Activated T-cell treated with anti-CD3 and anti-CD28 coated beads, Interleukin-2, amount 50 U/mL, for 4 hours (primary cell): ENCODE measurements at places on chromosomes 3 and 15. TPM values are rescaled to one million over a fixed set of nuclear protein-coding genes. Genes with fewer than 3 reads are reported as not detected.

The LAMB2 gene
- total RNA-seq = 2.4 TPM

The GOLGA8F gene
- not detected for total RNA-seq

The CD80 gene
- 1.6 TPM for total RNA-seq

The MESP2 gene
- not detected for total RNA-seq

The LRRC57 gene
- 13.6 TPM for total RNA-seq

The NLGN1 gene
- total RNA-seq = not detected

The ERICH6 gene
- not detected for total RNA-seq

The KBTBD8 gene
- 47.5 TPM for total RNA-seq

The IL20RB gene
- total RNA-seq = 1.5 TPM

The FANCD2OS gene
- total RNA-seq = not detected

The BFSP2 gene
- total RNA-seq = not detected

The MINAR1 gene
- total RNA-seq = 0.42 TPM

The FBN1 gene
- total RNA-seq = 0.22 TPM

DNA sequence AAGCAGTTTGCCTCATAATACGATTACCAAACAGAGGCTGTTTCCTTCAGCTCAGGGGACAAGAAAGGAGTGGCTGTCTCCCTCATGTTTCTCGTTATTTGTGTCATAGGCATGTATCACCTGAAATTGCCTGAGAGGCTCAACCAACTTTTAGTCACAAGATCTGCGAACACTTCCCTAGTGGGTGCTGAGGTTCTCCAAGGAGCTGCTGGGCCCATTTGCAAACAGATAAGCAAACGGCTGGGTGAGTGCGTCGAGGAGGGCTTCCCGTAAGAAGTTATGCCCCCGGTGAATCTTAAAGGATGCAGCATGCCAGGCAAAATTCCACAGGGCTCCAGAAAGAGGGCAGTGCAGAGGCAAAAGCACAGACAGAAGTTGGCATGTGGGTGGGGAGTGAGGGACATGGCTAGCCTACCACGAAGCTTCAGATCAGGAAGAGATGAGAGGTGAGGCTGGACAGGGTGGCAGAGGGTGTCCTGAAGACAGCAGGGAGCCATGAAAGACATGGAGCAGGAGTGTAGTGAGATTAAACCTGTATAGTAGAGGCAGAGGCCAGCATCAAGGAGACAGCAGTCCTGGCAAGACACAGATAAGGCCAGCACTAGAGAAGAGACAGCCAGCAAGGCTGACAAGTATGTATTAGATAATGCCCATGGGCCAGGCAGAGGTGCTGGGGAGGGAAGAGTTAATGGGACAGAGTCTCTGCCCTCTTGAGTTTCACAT is 4.0 kb upstream of the GP9 start:
- DNase-seq = no peak

DNA sequence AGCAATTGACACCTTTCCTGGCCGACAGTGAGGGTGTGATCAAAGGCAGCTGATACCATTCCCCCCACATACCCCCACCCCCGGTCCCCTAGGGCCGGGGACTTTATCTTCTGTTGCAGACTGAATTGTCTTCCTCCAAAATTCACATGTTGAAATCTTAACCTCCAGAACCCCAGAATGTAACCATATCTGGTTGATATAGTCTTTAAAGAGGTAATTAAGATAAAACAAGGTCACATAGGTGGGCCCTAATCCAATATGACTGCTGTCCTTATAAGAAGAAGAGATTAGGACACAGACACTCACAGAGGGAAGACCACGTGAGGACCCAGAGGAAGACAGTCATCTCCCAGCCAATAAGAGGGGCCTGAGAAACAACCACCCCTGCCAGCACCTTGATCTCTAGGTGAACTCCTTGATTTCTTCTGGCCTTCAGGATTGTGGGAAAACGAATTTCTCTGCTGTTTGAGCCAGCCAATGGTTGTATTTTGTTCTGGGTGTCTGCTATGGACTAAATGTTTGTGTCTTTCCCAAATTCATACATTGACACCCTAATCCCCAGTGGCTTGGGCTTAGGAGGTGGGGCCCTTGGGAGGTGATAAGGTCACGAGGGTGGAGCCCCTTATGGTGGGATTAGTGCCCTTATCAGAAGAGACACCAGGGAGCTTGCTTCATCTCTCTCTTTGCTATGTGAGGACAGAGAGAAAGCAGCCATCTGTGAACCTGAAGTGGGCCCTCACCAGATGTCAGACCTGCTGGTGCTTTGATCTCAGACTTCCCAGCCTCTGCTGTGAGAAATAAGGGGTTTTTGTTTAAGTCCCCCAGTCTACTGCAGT is 144.0 kb downstream of the CHSY1 start:
- no peak for DNase-seq

DNA sequence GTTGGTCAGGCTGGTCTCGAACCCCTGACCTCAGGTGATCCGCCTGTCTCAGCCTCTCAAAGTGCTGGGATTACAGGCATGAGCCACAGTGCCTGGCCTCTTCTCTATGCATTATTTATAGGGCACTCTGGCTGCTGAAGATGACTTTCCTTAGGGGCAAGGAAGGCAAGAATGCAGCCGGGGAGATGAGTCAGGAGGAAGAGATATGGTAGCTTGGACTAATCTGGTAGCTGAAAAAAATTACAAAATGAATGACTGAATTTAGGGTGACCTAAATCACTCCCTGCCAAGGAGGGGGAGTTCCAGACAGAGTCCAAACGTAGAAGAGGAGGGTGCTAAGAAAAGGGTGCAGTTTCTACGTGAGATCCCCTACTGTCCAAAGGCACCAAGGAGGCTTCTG is 14.2 kb downstream of the RHCG start:
- DNase-seq = no peak

- peak; percentile 39 for DNase-seq
Observed at GRCh38 chr15:60844511-60845174, 365.7 kb upstream of the ICE2 start.

- no peak for DNase-seq
Observed at GRCh38 chr15:57215881-57216280, 160.4 kb upstream of the CGNL1 start.

DNA sequence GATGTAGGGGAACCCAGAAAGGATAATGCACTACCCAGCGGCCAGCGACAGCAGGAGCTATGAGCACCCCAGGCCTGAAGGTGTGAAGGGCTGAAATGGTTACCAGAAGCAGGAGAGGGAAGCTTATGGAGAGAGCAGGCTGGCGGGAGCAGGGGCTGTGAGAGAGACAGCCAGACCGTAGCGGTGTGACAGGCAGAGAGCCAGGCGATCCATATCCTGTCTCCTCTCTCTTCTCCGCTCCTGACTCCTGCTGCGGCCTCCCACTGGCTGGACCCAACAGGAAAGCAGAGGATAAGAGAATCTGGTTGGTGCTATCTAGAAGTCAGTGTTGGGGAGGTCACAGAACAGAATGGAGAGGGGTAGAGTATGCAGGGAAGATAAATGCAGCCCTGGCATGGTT is 49.9 kb downstream of the BTD start:
- no peak for DNase-seq

DNA sequence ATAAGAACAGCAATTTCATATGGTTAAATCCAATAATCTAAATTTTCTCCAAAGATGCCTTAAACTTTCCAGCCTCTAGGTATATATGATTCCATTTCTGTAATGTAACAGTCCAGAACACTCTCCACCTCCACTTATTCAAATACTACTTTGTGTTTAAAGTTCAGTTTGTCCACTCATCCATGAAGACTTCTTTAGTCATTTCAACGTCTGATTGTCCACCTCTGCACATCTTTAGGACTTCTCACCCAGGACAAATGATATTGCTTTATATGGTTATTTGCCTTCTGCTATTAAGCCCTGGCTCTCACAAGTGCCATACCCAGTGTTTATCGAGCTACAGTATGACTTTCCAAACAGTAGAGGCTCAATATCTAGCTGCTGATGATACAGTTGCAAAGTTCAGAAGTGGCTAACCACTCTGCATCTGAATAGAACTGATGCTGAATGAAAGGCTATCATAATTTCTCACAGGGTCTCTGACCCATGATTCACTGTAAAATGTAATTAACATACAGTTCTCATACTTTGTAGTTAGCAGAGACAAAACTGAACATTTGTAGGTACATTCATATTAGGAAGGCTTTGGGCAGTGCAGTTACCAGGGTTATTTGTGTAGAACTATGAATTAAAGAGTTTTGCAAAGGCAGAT is 93.7 kb upstream of the MBNL1 start:
- no peak for DNase-seq

GRCh38 chr3:160928183-160928726 is 172.2 kb downstream of the PPM1L start:
- no peak for DNase-seq

DNA sequence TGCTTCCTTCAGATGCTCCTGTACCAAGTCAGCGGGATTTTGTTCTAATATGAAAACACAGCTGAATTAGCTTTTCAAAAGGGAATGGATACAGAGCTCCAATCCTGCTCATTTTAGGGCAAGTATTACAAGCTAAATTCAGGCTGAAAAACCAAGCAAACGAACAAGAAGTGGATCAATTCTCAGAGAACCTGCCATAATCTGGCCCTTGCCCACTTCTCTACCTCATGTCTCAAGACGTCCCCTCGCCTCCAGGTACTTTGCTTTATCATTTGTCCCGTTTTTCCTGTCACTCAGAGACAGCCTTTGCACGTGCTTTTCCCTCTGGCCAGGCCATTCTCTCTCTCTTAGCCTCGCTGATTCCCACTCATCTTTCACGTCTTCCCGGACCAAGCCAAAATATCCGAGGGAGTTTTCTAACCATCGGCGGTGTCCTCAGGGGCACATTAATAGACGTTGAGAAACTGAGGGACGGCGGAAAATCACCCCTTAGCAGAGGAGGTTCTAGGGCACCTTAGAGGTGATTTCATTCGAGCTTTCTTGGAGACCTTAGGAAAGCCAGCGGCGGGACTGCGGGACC is 654 bp downstream of the SUSD5 start:
- DNase-seq = no peak

- DNase-seq = no peak
Observed at GRCh38 chr3:160784853-160785252, 28.8 kb downstream of the PPM1L start.

DNA sequence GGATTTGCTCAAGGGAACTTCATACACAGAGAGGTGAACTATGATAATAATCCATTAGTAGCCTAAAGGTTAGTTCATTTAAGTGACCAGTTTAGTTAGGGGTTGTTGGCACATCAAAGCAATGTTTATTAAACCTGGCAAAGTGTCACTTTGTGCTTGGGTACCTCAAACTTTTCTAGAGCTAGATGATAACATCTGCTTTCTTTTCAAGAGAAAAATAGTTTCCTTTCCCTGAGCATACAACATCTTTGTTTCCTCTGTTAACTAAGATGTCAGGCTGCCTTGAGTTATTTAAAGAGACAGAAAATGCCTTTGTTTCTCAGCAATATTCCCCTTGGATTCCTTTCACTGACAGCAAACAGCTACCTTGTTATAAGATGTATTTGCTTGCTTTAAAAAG is 26.7 kb upstream of the SMAD3 start:
- DNase-seq = no peak

DNA sequence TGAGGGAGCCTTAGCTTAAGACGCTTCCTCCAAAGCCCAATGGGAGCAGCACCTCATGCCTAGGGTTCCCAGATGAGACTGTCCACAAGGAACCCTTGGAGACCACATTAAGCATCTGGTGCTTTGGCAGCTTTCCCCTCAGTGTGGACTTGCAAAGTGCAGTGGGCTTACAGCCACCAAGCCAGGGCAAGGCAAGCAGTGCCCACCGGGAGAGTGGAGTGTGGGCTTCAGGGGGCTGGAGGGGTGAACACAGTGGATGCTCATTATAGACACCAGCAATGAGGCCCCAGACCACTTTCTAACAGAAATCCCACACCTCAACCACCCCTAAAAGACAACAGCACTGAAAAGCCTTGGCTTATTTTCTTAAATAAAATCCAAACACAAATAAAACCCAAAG is 9.1 kb upstream of the MUSTN1 start:
- DNase-seq = no peak

- no peak for DNase-seq
Observed at GRCh38 chr15:88389120-88389519, 78.1 kb downstream of the MRPL46 start.

GRCh38 chr3:127276995-127277394 is 10.9 kb downstream of the PRR20G start:
- DNase-seq = no peak

GRCh38 chr15:31272558-31273257 is 53.9 kb upstream of the KLF13 start:
- peak; percentile 4 for DNase-seq

- no peak for DNase-seq
Observed at GRCh38 chr3:117168896-117169295, 459.3 kb downstream of the TUSC7 start.

DNA sequence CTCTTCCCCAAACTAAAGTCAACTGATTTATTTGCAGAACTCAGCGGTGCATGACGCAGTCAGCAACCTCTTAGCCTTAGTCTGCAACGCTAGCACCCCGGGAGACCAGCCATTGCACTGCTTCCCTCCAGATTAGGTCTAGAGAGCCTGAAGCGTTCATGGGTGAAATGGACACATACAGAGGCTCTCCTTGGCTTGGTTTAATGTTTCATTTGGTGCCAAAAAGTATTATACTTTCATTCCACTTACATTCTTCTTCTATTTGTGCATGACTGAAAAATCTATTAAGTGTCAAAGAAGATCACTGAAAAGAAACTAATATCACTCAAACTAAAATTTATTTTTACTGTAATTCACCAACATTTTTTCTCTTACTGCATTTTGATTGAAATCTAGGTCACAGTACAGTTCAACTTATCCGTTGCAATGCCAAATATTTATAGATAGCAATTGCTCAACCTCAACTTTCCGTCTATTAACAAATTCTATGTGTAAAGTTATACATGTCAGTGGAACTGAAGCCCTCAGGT is 116.2 kb downstream of the ROBO1 start:
- no peak for DNase-seq

DNA sequence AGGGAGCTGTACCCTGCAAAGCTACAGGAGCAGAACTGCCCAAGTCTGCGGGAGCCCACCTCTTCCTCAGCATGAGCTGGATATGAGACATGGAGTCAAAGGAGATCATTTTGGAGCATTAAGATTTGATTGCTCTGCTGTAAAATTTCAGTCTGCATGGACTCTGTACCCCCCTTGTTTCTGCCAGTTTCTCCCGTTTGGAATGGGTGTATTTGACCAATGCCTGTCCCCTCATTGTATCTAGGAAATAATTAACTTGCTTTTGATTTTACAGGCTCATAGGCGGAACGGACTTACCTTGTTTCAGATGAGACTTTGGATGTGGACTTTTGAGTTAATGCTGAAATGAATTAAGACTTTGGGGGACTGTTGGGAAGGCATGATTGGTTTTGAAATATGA is 18.3 kb downstream of the RNF13 start:
- no peak for DNase-seq

GRCh38 chr3:70064194-70064779 is 64.8 kb downstream of the SAMMSON start:
- no peak for DNase-seq

DNA sequence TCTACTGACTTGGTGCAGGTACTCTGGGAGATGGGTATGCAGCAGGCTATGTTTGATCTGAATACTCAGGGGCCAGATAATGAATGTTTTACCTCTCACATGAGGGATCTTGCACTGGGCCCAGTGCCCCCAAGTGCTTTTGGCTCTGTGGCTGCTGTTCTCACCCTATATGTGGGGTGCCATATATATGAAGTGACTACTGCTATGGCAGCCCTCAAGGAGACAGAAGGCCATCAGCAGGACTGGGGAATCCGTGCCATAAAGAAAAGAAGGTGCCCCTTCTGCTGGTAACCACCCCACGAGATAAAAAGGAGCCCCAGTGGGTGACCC is 302.1 kb downstream of the ZPLD1 start:
- no peak for DNase-seq

- no peak for DNase-seq
Observed at GRCh38 chr3:59880717-59881116, 830.9 kb upstream of the CFAP20DC start.

- DNase-seq = no peak
Observed at GRCh38 chr15:90040618-90041017, 39.5 kb downstream of the ZNF710 start.

GRCh38 chr15:66749841-66750575 is 48.0 kb downstream of the SMAD6 start:
- no peak for DNase-seq
